Spleen (tissue), 13 donors: ENCODE measurements at places on chromosomes 7 and 10. TPM values are rescaled to one million over a fixed set of nuclear protein-coding genes. Genes with fewer than 3 reads are reported as not detected.

DNA sequence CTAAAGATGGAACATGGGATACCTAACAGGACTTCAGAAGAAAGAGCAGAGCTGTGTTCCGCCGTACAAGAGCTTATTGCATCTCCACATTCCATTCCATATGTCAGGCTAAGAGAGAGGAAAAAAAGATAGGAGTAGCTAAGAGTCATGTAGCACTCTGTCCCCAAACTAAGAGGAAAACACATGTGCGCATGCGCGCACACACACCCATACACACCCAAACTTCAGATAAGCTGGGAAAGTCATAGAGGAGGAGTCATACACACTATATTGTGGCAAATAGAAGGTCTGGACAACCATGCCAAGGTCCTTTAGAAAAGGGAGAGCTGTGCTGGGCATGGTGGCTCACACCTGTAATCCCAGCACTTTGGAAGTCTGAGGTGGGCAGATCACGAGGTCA lies 132.4 kb downstream of the RAB11FIP2 start:
- no peak overlapping the region for H3K27ac ChIP-seq
- no peaks in the 10 kb centered on the region for H3K4me1 ChIP-seq
- DNase-seq, result no peak
- H3K27me3 ChIP-seq, result peaks cover 38% of the 10 kb centered on the region
- no peak overlapping the region for H3K4me3 ChIP-seq

GRCh38 chr10:103125323-103126267 lies 67.5 kb downstream of the NT5C2 start:
- no peak overlapping the region for H3K4me3 ChIP-seq
- no peaks in the 10 kb centered on the region for H3K36me3 ChIP-seq
- H3K27me3 ChIP-seq, result no peaks in the 10 kb centered on the region
- peaks cover 38% of the 10 kb centered on the region for H3K4me1 ChIP-seq

- H3K4me1 ChIP-seq, result no peaks in the 10 kb centered on the region
- H3K4me3 ChIP-seq, result no peak overlapping the region
- H3K36me3 ChIP-seq, result no peaks in the 10 kb centered on the region
Measured at GRCh38 chr7:146966274-146966673, 849.7 kb downstream of the CNTNAP2 start.

DNA sequence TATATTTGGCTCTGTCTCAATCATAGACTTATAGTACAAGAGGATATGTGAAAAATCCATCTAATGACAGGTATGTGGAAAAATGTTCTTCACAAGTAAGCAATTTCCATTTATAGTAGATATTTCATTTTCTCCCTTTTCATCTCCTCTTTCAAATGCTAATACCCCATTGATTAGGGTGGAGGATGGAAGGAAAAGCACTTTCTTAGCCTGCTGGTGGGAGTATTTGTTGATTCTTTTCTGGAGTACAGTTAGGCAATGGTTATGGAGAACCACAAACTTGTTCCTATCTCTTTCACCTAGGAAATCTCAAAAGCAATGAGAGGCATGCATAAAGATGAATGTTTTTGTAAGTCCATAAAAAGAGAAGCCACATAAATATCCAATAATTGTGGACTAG lies 108.0 kb upstream of the CREB5 start:
- no peaks in the 10 kb centered on the region for H3K27me3 ChIP-seq
- no peak overlapping the region for H3K4me3 ChIP-seq
- no peak for DNase-seq
- no peaks in the 10 kb centered on the region for H3K36me3 ChIP-seq

Gene STK32C
- total RNA-seq, result 15.4 TPM

Gene FBXL13
- total RNA-seq, result 2.4 TPM

Gene ATP6V0A4
- total RNA-seq, result not detected

Gene NUTM2A
- 1.5 TPM for total RNA-seq
